ENCODE measurements at places on chromosomes 4 and X. TPM values are rescaled to one million over a fixed set of nuclear protein-coding genes. Genes with fewer than 3 reads are reported as not detected.

REELD1 gene
- not detected for total RNA-seq

MAGEA2B gene
- total RNA-seq: not detected

OTUD6A gene
- not detected for total RNA-seq

NDST3 gene
- total RNA-seq: not detected

All from glomerular endothelial cell (primary cell).